ENCODE measurements at places on chromosomes 2 and 18.

DNA sequence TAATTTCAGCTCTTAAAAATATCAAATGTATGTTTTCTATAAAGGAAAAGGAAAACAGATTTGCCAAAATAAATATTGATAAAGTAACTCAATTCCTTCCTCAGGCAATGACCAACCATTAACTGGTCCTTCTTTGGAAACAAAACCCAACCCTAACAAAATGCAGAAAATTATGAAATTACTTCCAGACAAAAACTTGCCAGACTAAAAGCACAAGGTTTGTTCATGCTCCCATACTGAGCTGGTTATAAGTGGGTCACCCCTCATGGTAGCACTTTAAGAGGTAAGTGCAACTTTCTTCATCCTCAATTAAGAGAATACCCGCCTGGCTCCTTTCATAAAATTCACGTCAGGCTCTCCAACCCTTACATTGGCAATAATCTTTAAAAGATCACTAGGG, 31.1 kb upstream of the TTC32 start:
- no peak for DNase-seq

DNA sequence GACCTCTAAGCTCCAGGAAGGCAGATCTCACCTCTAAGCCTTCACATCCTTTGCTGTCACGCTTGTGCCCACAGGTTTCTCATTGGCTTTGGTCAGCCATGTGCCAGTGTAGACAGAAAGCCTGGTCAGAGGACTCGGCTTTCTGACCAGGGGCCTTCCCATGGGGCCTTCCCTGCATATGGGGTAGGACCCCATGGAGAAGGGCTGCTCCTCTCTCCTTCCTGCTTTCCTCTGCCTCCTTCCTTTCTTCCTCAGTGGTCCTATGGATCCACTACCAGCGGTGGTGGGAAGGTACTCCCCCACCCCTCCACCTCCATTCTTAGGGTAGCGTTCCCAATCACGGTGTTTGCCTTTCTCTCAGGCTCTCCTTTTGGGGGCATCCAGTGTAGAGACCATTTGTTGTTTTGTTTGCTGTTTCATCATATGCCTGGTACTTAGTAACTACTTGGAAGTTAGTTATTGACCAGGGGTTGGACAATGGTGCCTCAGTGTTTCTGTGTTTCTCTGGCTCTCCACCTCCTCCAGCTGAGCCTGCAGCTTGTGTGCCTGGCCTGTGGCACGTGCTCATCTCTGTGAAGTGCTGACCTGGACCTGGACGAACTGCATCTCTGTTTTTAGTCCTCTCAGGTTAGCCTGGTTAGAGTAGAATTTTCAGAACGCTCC, 71.6 kb downstream of the ZNF407 start:
- DNase-seq: no peak

DNA sequence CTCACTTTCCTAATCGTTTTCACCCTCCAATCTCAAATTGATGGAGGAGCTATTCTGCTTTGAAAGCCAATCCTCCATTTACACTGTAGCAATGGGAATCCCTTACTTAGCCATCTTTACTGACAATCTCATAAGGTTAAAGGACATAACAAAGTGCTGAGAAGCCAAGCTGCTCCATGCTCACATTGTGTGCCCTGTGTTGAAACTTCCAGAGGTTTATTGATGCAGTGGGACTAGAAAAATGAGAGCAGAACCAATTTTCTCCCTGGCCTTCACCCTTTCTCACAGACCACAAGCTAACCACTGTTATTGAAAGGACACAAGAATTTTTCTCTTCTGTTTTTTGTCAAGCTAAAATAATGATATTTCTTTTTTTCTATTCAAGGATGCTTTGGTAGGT, 63.8 kb downstream of the CSRNP3 start:
- no peak for DNase-seq

DNA sequence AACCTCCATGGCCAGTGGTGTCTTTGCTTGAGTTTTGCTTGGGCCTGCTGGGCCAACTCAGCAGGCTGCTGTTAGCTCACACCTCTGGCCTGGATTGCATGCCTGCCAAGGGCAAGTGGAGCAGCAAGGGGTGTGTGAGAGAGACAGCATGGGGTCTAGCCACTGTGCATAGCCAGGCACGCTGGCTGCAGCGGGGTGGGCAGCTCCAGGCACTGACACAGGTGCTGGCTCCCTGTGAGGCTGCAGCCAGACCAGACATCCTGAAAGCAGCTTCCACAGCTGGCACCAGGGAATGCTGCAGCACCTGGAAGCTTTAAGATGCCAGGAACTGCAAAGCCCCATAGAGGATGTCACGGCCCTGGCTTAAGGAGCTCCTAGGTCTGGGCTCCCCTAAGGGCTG, 376.4 kb upstream of the VWC2L start:
- DNase-seq: no peak

DNA sequence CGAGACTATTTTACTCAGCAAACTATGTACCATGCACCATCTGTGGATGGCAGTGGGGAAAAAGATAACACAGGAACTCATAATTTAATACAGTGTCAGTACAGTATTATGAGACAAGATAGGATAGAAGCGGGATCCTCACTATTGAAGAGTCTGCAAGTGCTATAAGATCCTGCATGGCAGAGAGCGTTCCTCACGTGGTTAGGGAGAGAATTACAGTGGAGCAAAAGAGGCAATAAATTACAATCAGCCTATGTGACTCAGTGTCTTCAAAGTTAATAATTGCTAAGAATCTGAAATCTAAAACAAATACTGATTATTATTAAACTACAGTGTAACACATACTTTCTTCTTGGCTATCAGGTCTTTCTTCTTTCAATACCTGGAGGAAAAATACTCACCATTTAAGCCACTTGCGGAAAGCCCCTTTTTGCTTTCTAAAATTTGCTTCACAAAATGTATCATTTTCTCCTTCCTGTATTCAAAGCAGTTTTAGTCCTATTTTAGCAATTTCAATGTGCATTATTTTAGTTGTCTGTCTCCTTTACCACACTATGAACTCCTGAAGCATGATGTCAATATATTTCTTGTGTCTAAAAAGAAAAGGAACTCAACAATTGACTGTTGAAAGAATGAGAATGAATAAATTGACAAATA, 342.9 kb downstream of the SPAG16 start:
- no peak for DNase-seq

GRCh38 chr2:223095207-223095606, 43.2 kb downstream of the KCNE4 start:
- no peak for DNase-seq
